Activated T-cell treated with anti-CD3 and anti-CD28 coated beads for 48 hours (primary cell): ENCODE measurements at places on chromosomes 6 and 20.

GRCh38 chr6:156348424-156348823 lies 428.8 kb upstream of the ARID1B start:
- DNase-seq: no peak

DNA sequence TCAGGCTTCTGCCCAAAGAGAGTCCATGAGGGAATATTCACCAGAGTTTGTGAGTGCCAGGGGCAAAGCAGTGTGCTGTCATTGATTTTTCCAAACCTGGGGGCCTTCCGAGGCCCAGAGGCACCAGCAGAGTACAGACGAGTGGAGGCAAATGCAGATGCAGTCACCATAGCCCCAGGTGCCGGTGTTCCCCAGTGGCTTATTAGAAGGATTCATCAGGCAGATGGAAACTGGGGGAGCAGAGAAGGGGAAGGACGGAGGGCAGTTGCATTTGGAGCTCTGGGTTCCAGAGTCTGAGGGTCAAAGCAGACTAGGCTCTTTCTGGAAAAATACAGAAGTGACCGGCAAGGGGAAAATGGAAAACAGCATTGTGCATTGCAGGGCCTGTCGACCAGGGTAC lies 184.2 kb downstream of the ANKRD60 start:
- no peak for DNase-seq

GRCh38 chr6:81997090-81997926 lies 244.8 kb upstream of the TENT5A start:
- DNase-seq: no peak

GRCh38 chr6:21331235-21331634 lies 262.3 kb upstream of the SOX4 start:
- DNase-seq: no peak

- DNase-seq: no peak
Measured at GRCh38 chr20:34717230-34718095, 13.3 kb downstream of the TP53INP2 start.

DNA sequence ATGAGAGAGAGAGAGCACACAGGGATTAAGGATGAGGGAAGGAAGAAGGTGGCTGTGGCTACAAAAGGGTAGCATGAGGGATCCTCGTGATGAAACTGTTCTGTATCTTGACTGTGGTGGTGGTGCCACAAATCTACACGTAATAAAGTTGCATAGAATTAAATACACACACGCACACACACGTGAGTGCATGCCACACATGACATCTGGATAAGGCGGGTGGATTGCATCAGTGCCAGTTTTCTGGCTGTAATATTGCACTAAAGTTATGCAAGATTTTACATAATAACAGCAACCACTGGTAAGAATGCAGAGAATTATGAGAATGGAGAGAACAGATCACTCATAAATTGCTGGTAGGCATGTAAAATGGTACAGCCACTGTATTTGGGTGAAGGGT lies 16.9 kb upstream of the STK35 start:
- no peak for DNase-seq

- DNase-seq: no peak
Measured at GRCh38 chr6:14459315-14459714, 341.7 kb downstream of the CD83 start.

DNA sequence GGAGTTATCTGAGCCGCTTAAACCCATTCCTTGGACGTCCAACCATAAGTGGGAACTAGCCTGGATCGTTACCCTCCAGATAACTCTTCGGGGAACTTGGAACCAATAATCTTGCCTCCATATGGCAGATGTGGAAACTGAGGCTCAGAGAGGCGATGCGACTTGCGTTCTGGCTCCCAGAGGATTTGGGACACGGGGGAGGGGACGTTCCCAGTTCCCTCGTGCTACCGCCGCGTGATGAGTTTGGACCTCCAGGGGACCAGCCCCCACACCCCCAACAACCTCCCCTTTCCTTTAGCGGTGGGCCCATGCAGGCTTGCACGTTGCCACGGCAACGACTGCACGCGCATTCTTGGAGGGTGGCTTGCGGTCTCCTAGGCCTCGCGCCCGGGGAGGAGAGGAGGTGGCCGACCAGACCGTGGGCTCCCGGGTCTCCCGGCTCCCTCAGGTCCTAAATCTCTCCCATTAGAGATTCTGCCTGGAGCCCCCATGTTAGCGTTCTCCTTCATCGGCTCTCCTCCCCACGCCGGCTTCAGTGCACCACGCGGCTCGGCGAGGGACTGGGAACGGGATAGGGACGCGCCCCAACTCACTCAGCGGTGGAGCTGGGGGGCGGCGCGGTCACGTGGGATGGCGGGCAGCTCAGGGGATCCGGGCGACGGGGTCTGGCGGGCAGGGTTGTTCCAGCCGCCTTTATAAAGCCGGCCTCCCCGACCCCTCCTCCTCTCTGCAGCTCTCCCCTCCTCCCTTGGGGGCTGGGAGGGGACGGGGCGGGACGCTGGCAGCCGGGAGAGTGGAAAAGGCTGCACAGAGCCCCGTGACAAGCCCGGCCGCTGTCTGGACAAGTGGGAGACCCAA lies at the start of gene PLTP:
TSS of gene PLTP (minus strand) at position 670 of the 858 bp plus-strand sequence. CDS start 703 bp downstream, outside the sequence.
- peak; percentile 25 for DNase-seq

DNA sequence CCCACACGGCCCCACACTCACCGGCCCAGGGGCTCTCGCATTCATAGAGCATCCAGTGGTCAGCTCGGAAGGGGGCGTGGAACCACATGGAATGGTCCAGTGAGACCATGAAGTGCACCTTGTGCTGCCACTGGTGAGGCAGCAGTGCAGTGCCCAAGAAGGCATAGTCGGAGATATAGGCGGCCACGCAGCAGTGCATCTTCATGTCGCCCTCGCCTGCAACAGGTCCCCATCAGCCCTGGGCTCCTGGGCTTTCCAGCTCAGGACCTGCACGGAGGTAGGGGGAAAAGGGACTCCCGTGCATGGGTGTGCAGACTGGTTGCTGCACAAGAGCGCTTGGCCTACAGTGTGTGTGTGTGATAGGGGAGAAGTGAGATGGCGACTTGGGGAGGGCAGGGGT lies 9.9 kb downstream of the SNX21 start:
- no peak for DNase-seq

GRCh38 chr6:3418496-3419060 lies 38.3 kb downstream of the SLC22A23 start:
- DNase-seq: no peak

- DNase-seq: no peak
Measured at GRCh38 chr6:119620846-119621555, 271.4 kb upstream of the MAN1A1 start.

DNA sequence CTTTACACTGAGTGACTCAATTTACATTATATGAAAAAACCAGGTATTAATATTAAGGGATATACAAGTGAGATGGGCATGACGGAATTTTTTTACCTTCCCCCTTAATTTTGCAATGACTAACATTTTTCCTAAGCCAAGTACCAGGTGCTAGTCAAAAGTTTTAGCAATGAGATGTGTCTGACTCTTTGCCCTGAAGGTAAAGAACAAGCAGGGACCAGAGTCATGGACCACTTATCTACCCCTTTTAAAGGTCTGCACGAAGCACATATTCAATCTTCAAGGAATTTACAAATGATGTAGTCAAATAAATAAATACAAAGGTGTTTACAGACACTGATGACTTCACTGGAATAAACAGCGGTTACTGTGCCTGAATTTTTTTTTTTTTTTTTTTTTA lies 1.4 kb downstream of the GLO1 start:
- DNase-seq: no peak

DNA sequence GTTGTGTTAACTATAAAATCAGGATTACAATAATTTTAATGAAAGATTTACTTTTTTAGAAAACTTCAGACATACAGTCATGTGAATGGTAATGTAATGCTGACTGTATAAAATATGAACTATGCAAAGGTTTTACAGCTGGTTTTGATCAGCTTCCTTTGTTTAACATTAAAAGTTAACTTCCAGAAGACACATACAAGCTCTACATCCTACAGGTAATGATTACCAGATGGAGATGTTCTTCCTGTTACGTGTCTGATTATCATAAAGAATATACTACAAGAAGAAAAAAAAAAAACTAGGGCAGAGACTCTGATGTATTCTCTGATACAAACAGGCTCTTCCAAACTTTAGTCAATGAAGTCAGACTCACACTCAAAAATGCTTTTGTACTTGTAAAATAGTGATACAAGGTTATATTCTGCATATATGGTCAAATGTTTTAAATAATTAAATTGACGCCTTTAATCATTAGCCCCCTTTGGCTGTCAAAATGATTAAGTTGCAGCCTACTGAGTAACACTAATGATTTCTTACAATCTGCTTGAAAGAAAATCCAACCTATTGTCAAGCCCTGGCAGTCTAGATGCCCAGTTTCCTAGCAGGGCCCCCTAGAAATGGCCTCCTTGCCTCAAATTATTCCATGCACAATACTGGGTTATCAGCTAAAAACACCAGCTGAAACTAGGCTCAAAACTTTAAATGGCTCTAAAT lies 251.8 kb upstream of the RUNX2 start:
- no peak for DNase-seq

DNA sequence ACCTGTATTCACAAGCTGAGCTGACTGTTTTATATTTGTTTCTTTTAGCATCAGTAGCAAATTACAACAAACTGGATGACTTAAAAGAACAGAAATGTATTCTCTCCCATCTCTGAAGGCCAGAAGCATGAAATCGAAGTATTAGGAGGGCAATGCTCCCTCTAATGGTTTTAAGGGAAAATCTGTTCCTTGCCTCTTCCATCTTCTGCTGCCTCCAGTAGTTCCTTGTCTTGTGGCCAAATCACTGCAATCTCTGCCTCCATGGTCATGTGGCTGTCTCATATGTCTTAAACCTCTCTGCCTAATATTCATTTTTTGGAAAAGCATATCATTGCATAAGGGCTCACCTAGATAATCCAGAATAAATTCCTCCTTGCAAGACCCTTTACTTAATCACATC lies 25.2 kb upstream of the ASCC3 start:
- no peak for DNase-seq

GRCh38 chr6:121334299-121335086 lies at the start of gene TBC1D32:
TBC1D32 (minus strand) TSS chr6:121334480; CDS start chr6:121334430, 50 bp downstream.
- DNase-seq: peak; percentile 88

- no peak for DNase-seq
Measured at GRCh38 chr20:50417023-50417329, 93.2 kb upstream of the PTPN1 start.

DNA sequence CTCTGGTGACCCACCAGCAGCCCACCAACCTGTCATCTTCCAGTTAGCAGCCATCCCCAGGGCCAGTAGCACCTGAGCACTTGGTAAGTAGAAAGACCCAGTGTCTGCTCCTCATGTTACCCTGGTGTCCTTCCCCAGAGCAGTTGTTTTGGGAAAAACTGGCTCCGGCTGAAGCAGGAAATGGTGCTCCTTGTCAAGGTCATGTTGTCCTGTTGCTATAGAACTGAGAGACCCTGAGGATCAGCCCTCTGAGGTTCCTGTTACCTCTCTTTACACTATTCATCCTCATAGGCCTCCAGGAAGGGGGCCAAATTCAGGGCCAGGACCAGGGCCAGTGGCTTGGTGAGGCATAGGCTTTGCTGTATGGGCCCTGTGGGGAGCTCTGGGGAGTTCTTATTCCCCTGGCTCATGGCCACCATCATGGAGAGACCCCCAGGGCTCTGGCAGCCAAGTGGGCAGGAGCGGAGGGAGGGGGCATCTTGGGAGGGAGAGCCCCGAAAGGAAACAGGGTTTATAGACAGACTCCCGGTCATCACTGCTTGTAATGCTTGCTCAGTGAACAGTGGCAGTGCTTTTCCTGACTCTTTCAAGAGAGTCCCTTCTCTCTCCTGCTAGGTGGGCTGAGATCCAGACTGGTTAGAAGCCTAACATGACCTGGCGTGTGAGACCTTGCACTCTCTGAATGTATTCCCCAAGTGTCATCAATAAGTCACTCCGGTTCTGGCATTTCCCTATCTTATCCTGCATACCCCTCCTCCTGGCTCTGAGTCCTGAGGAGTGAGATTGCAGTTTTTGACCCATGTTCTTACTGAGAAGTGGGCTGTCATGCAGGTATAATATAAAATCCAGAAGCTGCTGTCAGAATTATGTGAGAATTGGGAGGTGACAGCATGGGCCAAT lies 50.7 kb downstream of the PPARD start:
- no peak for DNase-seq
